Jurkat, Clone E6-1 (cell line): ENCODE measurements at places on chromosomes 12 and 14.

DNA sequence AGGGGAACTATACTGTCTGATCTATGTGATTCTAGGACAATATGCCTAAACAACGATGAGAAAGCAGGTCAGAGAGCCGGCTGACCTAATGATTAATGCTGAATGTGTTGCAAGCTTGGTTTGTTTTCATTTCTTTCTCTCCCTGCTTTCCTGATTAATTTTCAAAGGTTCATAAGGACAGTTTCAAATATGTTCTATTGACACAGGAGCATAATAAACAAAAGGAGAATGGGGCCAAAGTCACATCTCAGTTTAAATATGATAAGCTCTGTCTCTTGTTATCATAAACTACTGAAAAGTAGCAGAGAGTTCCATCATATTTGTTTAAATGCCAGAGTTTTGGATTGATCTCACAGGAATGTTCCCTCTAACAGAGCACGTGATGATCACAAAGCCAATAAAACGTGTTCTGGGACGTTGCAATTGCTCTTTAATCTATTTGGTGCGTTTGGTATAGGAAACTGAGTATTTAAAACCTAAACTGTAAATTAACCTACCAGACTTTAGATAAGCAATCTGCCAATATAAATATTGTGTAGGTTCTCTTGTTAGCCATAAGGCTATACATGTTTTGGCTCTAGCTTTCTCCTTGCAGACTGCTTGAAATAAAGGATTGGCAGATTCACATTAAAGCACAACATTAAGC, 3.7 kb upstream of the HSD17B6 start:
- DNase-seq, result no peak

DNA sequence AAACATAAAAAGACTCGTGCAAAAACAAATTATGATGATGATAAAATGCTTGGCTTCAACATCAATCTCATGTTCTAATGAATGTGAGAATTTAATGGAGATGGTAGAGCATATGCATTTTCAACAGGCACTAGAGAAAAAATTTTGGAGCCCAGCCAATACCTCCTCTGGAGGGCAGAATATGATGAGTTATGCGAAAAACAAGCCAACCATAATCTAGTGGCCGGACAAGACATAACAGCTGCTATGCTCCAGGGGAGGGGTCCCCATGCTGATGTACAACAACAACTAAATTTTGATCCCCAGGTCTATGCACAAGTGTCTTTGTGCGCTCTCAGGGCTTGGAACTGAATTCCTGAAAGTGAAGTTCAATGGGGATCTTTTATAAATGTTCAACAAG, 1197.5 kb downstream of the LRFN5 start:
- no peak for DNase-seq

- DNase-seq, result no peak
These were observed 1.5 kb upstream of the GPR162 start for GRCh38 chr12:6820166-6820565.

DNA sequence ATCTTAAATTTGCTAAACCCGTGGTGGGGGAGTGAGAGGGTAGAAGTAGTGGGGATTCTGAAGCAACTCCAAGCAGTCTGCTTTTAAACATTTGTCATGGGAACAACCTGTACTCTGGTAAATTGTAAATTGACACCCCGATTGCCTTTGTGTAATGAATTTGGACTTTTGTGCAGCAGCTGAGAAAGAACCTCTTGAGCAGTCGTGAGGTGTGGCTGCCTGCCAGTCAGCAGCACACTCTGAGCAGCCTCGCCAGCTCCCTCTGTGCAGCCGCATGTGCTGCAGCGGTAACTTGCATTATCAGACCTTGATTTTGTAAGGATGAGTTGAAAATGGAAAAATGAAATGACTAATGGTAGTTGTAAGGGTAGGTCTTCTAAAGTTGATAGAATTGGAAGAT, 74.3 kb downstream of the SUSD6 start:
- no peak for DNase-seq

GRCh38 chr12:34207858-34208257, 185.6 kb downstream of the ALG10 start:
- DNase-seq, result no peak

DNA sequence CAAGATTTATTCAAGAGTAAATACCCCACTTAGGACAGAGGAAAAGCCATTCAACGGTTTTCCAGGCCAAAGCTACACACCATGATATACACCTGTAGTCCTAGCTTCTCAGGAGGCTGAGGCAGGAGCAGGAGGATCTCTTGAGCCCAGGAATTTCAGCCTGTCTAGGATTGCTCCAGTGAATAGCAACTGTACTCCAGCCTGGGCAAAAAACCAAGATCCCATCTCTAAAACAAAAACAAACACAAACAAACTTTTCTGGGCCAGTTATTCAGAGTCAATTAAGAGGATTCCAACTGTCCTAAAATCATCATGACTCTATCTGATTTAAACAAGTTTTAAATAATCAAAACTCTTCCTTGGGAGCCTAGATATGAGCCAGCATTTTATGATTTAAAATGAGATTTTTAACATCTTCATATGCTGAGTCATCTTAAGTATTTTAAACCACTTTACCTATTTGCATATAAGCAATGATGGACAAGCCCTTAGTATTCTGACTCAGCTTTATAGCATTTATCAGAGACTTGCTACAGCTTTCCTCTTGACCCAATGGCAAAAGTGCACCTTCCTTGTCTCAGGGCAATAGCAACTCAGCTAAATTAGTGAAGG, 77.1 kb downstream of the KCNMB4 start:
- no peak for DNase-seq

- DNase-seq, result no peak
These were observed 5.9 kb upstream of the MYO1A start for GRCh38 chr12:57055824-57056223.

- DNase-seq, result no peak
These were observed 61.4 kb downstream of the KICS2 start for GRCh38 chr12:64160711-64161060.

DNA sequence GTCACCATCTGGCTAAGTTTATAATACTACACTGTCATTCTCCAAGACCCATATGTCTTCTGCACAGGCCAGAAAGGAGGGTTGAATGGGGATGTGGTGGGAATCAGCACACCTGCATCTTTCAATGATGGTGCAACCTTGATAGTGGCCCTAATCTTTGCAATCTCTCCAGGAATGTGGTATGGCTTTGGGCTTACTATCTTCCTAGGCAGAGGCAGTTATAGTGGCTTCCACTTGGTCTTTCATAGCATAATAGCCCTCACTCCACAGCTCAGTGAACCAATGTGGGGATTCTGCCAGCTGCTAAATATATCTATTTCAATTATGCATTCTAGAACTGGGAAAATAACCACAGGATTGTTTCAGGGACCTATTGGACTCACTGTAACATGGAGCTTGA, 61.8 kb upstream of the ATP2B1 start:
- peak; percentile 82 for DNase-seq

GRCh38 chr12:51846911-51847642, 1.4 kb downstream of the FIGNL2 start:
- DNase-seq, result no peak

- DNase-seq, result no peak
These were observed 49.2 kb downstream of the FBXW8 start for GRCh38 chr12:116959845-116960514.

DNA sequence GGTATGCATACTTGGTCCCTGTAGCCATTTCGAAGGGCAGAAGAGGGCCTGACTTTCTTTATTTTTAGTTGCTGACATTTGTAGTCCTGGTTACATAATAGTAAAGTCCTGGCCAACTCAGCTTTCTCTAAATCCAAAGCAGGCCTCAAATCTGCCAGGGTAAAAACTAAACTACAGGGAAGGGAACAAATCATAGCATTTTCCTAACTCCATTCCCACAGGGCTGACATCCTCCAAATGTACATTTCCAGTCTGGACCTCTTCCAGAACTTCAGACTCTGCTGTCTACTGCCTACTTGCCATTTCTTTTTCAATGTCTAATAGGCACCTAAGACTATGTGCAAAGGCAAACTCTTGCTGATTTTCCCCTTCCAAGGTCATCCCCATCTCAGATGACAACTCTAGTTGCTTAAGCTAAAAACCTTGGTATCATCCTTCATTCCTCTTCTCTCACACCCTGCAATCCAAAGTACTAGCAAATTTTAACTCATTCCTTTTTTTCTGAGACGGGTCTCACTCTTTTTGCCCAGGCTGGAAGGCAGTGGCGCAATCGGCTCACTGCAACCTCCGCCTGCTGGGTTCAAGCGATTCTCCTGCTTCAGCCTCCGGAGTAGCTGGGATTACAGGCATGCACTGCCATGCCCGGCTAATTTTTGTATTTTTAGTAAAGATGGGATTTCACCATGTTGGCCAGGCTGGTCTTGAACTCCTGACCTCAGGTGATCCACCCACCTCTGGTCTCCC, 2.0 kb downstream of the DDIT3 start:
- no peak for DNase-seq

DNA sequence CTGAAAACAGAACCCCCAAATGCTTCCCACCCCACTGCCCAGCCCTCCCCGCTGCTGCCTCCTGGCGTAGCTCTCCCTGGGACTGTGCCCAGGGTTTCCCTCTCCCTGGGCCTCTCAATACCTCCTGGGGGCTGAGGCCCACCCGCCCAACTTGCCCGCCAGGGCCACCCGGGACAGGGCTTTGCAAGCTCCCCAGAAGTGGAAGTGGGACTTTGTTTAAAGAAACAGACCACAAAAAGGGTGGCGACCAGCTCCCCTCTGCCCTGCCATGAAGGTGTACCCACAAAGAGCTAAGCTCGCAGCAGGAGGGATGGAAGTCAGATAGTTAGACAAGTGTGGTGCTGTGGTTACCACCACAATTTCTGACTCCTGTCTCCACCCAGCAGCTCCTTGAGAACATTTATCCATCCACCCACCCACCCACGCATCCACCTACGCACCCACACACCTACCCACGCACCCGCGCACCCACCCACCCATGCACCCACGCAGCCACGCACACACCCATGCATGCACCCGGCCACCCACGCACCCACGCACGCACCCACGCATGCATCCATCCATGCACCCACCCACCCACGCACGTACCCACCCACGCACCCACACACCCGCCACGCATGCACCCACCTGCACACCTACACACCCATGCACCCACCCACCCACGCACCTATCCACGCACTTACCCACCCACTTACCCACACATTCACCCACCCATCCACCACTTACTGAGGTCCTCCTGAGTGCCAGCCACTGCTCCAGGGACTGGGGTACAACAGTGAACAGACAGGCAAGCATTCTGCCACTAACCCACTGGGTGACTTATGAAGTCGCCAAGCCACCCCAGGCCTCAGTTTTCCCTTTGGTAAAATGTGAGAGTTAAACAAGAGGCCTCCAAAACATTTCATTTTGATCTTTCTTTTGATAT, 127.3 kb downstream of the SCARB1 start:
- DNase-seq, result peak; percentile 63

DNA sequence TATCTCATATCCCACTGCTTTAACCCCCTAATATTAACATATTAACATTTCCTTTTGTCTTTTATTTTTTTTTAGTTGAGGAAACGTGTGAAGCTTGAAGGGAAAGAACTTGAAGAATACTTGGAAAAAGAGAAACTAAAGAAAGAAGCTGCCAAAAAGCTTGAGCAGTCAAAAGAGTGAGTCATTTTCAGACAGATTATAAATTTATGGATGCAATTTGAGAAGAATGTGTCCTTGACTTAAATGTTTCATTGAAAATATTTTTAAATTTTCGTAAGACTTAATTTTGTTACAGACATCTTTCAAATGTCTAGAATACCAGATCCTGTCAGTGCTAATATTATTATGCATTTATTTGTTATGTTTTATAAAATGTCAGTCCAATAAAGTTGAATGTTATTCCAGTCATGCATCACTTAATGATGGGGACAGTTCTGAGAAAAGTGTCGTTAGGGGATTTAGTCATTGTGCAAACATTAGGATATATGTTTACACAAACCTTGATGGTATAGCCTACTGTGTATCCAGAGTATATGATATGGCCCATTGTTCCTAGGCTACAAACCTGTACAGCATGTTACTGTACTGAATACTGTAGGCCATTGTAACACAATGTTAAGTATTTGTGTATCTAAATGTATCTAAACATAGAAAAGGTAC, 32.6 kb downstream of the CPSF2 start:
- DNase-seq, result no peak

GRCh38 chr14:102774391-102775153, 2.7 kb upstream of the TRAF3 start:
- peak; percentile 70 for DNase-seq

DNA sequence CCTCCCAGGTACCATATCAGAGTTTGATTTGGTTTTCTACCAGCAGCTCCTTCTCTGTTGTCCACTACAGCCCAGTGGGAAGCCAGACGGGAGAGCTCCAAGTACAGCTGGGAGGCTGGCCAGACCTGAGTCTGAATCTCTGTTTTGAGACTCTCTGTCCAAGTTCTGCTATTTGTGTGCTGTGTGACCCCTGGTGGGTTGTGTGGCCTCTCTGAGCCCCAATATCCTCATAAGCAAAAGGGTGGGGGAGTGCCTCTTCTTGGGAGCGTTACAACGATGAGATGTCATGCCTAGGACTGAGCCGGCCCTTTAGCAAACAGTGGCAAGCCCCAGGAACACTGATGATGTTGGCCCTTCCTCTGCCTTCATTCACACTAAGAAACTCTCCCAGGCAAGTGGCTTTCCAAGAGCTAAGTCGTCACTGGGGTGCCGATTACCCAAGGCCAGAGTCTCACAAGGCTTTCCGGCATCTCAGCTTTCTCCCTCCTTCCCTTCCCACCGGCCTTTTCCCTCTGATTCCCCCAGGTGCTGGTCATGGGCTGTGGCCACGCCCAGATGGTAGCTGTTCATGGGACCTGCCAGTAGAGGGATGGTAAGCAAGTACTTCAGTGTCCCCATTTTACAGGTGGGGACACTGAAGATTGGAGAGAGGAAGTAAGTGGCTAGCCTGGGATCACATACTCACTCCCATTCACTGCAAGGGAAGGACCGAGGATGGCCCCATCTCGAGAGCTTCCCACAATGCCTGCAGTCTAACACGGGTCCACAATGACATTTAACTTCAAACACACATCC, 47.7 kb downstream of the BCL11B start:
- DNase-seq, result no peak

DNA sequence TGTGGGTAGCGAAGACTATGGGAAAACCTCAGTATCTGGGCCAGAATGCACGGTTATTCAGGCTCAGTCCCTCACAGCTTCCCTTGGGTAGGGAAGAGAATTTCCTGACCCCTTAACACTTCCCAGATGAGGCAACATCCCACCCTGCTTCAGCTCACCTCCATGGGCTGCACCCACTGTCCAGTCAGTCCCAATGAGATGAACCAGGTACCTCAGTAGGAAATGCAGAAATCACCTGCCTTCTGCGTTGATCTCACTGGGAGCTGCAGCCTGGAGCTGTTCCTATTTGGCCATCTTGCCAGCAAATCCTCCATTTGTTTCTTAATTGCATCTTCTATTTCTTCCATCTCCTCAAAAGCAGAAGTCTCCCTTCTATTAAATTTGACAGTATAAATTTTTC, 104.4 kb downstream of the FOXA1 start:
- DNase-seq, result no peak

GRCh38 chr12:32120419-32120818, 13.8 kb downstream of the BICD1 start:
- no peak for DNase-seq

DNA sequence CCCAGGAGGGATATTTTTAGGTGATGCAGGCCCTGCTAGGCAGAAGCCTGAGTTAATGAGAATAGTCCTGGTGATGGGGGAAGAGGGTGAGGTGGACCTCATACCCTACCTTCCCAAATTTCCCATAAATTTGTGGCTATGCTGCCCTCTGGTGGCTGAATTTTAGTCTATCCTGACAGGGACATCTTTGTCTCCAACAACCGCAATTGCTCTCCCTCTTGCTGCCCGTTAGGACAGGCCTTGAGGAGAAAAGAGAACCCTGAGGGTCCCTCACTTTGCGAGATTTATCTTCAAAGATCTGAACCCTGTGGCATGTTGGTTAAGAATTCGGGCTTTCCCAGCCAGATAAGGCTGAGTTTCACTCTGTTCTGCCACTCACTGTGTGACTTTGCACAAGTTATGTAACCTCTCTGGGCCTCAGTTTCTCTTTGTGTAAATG, 9.8 kb upstream of the ZNF385A start:
- no peak for DNase-seq
